ENCODE measurements at places on chromosomes 16 and 17.
A peak's percentile ranks its signal among the peaks of the same experiment; 100 is the strongest.

GRCh38 chr17:66474806-66475497 is 172.5 kb downstream of the PRKCA start:
- DNase-seq: no peak

DNA sequence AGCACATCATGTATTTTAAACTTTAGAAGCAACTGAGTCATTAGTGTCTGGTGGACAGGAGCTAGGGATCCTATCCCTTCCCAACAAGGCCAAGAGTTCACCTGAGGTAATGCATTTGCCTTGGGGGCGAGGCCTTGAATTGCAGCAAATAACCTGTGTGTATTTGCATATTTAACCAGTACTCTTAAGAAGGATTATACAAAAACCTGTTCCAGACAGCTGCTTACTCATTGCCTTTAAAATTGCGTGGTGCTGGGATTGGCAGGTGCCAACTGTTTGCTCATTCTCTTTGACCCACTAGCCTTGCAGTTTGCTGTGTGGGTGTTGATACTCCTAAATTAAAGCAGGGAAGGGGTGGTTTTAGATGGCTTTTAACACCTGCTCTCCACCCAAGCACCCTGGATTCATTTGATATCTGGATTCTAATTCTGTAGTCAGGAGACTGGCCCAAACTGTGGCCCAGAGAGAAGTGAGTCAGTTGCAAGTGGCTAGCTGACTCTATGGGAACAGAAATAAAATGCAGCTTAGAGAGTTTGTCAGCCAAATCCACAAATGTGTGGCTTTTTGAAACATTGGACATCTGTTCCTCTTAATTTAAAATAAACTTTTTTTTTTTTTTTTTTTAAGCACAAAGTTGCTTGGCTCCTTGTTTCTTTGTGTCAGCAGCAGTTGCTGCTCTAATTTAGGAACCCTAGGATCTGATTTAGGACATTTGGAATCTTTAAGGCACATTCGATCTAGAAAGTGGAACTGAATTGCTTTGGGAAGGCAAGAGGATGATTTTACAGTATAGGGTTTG is 46.9 kb downstream of the TUBD1 start:
- DNase-seq: peak; percentile 62

GRCh38 chr16:2288726-2289125 is 20.8 kb upstream of the RNPS1 start:
- no peak for DNase-seq

DNA sequence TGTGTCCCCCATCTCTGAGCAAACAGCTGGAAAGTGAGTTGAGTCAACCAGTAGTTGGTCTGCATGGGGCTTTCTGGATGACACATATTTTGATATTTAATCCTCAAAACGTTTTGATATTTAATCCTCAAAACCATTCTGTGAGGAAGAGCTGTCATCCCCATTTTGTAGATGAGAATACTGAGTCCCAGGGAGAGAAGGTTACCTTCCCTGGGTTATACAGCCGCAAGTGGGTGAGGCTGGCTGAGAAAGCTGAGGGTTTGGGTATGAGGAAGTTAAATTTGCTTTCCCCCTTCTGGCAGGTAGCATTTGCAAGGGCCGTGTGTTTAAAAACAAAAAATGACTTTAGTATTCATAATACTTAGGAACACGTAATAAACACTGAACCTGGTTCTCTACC is 447.2 kb downstream of the XYLT1 start:
- DNase-seq: no peak

DNA sequence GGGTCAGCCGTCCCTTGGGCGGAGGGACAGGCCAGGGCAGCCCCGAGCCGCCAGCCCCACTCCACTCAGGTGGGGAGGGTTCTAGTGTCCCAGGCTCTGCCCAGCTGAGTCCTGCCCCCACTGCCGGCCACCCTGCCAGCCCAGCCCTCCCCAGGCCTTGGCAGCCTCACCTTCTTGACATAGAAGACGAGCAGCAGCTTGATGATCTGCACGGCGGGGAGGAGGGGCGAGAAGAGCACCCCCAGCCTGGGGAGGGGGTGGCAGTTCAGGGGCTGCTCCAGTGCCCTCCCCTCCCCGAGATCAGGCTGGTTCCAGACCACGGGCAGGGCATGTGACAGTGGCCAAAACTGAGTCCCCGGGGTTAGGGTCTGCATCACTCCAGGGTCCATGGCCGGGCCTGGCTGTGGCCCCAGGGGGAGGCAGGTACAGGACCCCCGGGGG is 9.7 kb downstream of the TMC6 start:
- DNase-seq: no peak

DNA sequence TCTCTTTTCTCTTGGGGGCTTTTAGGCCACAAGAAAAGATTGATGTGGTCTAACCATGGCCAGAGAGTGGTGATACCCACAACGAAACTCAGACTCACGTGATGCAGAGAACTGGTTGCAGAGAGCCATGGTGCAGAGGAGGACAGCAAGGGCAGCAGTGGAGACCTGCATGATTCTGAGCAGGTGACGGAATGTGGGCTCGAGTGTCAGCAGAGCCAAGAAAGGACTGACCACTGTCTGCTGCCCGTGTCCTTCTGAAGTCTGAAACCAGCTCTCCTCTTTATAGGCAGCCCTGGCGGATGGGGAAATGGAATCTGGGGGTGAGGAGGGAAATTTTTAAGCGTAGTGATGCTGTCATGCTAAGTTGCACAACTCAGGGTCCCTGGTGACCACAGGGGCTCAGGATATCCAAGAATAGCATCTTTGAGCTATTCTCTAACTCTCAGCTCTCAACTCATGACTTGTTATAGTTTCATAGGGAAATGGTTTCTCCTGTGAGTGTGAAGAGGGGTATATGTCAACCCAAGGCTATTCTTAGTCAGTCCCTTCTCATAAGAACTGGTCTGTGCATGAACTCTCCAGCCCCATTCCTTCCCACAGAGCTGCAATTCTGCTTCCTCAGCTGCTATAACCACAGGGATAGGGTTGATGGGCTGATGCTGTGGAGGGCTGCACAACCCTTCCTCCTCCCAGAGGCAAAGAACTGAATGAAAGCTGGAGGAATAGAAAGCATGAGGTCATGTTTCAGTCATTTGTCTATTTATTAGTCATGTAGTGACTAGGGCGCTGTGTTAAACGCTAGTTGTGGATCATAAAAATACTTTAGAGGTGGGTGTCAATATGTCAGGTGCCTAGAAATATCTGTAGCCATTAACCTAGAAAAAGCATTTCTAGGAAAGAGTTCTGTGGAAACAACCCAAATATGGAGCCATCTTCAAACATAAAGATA is at the start of gene CCL3:
TSS of gene CCL3 (minus strand) at position 256 of the 949 bp plus-strand sequence. CDS start at position 171, 85 bp downstream.
- DNase-seq: peak; percentile 8

- no peak for DNase-seq
Measured at GRCh38 chr17:10622617-10623485, 34.3 kb downstream of the MYH3 start.

DNA sequence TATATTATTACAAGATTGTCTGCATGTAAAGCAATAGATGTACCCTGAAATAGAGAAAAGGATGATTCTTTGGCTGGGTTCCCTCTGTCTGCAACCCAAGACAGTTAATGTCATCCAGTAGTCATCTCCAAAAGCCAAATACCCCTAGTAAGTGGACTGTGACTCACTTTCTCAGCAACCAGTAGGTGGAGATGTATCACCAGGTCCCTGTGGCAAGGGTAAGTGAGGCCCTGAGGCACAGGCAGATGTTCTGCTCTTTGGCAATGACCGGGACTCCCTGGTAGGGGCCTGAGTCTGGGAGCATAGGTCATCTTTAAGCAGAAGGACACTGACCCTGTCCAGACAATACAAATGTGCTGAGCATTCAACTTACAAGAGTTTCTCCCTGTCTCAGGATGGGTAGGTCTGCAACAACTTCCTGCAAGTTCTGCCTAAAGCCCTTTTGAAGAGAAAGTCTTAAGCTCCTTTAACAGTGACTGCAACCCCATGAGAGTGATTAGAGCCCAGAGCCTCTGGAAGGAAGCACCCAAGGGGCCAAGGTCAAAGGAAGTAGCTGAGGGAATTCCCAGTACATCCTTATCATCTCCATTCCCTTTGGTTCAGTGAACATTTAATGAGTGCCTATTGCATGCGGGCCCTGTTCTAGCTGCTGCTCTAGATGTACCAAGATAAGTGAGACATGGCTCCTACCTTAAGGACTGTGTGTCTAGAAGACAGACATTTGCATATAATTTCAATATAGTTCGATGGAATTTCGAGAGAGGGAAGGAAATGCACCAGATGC is 31.9 kb downstream of the PMP22 start:
- no peak for DNase-seq

- peak; percentile 20 for DNase-seq
Measured at GRCh38 chr16:30470170-30470512, 2.4 kb upstream of the ITGAL start.

- peak; percentile 69 for DNase-seq
Measured at GRCh38 chr16:2904100-2904921, 7.4 kb upstream of the FLYWCH1 start.

GRCh38 chr16:29820730-29821642 is 724 bp downstream of the MVP start:
- DNase-seq: no peak

DNA sequence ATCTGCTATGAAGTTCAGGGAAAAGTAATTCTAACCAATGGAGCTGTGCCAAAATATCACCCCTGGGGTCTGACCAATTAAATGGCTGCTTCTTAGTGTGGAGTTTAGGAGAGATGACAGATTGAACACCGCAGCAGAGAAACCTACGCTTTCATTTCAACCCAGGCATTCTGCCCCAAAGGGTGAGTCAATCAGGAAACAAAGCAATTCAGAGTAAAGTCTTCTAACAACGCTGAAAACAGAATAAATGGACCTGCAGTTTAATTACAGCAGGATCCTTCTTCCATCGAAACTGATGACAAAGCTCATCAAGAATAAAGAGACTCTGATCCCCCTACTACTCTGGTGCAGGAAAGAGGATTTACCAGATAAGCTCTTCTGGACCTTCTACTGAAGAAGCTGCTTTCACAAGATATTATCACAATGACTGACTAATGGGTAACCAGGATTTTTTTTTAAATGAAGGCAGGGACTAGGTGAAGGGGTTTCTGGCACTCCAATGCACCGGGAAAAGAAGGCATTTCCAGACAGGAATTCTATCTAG is 16.7 kb downstream of the RFFL start:
- peak; percentile 33 for DNase-seq

DNA sequence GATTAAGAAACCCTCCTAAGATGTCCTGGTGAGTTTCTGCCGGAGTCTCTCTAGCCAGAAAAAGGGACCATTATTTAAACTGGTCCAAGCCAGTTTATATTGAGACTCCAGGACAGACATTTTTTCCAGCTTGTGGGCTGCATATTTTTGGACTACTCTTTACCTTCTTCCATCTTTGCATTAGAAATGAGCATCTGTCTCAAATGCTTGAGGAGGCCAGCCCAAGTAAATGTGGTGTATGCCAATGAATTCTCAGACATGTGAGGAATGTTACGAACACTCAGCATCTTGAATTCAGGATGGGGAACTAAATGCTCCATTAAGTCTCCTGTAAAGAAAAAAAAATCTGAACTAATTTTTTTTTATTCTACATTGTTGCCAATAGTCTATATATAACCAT is 18.4 kb downstream of the TUBD1 start:
- DNase-seq: no peak

- DNase-seq: no peak
Measured at GRCh38 chr17:14304773-14305517, 4.1 kb downstream of the HS3ST3B1 start.

DNA sequence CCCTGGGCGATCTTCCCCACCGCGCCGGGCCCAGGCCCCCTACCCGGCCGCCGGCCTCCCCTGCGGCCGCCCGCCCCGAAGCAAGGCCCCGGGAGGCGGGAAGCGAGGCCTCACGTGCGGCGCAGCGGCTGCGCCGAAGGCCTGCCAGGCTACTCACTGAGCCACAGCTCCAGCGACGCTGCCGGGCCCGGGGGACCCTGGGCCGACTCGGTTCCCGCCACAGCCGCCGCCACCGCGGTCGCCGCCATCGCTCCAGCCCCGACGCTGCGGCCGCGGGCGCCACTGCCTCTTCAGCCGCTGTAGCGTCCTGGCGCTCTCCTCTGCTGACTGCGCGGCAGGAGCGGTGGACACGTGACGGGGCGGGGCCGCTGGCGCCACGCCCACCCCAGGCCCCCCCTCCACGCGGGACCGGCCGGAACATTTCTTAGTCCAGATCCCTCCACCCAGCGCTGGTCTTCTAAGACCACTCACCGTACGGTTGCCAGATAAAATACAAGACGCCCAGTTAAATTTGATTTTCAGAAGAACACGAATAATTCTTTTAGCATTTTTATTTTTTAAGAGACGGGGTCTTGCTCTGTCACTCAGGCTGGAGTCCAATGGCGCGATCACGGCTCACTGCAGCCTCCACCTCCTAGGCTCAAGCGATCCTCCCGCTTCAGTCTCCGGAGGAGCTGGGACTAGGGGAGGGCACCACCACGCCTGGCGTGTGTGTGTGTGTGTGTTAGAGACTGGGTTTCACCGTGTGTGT is at the start of gene GGA2:
TSS of gene GGA2 (minus strand) at position 331 of the 751 bp plus-strand sequence. CDS start at position 248, 83 bp downstream.
- DNase-seq: peak; percentile 80

DNA sequence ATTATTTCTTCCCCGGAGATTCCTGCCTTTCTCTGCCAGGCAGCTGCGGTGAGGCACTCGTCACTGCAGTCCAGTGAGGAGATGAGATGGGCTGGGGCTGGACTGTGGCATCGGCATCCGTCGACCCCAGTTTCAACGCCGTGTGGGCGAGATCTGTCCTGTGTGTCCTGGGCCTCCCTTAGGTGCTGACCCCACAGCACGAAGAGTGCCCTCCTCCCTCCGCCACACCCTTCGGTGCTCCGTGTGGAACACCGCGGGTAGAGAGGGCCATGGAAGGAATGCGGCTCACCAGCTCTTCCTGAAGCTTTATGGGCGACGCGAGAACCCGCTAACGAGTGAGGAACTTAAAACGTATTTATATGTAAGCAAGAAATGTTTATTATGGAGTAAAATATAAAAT is 17.6 kb downstream of the ACSF3 start:
- no peak for DNase-seq

DNA sequence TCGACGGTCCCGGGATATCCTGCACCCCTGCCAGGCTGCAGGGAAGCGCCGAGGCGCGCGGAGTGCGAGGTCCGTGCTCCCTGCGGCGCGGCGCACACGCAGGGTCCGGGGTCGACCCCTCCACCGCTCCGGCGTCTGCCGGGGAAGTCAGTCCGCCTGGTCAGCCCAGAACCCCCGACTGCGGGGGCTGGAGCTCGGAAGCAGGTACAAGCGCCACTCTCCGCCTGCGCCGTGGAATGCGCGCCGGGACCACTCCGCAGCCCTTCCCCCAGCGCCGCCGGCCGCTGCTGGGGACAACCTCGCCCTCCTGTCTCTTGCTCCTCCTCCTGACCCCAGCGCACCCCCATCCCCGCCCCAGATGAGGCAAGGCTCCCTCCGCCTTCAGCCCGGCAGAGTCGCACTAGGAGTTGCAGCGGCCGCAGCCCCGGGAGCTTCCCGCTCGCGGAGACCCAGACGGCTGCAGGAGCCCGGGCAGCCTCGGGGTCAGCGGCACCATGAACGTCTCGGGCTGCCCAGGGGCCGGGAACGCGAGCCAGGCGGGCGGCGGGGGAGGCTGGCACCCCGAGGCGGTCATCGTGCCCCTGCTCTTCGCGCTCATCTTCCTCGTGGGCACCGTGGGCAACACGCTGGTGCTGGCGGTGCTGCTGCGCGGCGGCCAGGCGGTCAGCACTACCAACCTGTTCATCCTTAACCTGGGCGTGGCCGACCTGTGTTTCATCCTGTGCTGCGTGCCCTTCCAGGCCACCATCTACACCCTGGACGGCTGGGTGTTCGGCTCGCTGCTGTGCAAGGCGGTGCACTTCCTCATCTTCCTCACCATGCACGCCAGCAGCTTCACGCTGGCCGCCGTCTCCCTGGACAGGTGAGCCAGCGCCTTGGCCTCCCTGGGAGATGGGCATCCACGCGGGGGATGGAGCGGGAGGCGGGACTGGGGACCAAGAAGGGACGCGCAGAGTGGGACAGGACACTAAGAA is at the start of gene GALR2:
TSS of gene GALR2 (plus strand) at position 392 of the 974 bp plus-strand sequence. CDS start at position 495, 103 bp downstream.
- no peak for DNase-seq

GRCh38 chr16:57316390-57317017 is 32.0 kb upstream of the PLLP start:
- no peak for DNase-seq

- no peak for DNase-seq
Measured at GRCh38 chr17:50511058-50511457, 2.8 kb downstream of the MYCBPAP start.
